ENCODE measurements at places on chromosomes 3 and 15.

DNA sequence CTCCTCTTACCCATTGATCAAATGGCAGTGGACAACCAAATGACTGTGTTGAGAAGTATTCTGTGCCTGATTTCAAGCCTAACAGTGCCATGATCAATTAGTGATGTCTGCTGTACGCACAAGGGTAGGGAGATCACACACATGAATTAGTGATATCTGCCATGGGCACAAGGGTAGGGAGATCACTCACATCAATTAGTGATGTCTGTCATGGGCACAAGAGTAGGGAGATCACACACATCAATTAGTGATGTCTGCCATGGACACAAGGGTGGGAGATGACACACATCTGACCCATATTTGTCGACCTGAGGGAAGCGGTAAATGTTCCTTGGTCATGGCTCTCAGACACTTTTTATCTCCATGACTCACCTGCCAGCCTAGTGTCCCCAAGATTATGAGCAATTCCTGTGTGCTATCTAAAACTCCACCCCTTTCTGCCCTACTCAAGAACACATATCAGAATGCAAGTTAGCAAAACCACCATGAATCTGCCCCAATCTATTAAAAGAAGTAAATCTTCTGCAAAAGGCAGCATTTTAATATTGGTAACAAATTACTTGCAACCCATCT is 165.0 kb downstream of the NTRK3 start:
- DNase-seq = no peak

DNA sequence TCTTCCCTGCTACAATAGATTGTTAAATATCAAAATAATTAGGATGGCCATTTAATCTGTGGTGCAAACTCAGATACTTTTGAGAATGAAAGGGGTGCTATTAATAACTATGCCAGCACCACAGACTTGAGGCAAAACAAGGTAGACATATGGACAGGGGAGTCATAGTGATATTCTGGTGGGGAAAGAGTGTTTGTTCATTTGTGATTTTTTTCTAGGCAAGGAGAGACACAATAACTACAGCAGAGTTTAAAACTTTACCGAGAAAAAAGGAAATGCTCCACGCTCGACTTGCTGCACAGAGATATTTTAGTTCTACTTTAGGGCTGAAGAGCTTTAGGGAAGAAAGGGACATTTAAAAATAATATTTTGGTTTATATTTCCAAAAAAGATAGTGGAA is 611.2 kb upstream of the GRM7 start:
- no peak for DNase-seq

- no peak for DNase-seq
Measured at GRCh38 chr3:33658991-33659848, 58.8 kb downstream of the CLASP2 start.

DNA sequence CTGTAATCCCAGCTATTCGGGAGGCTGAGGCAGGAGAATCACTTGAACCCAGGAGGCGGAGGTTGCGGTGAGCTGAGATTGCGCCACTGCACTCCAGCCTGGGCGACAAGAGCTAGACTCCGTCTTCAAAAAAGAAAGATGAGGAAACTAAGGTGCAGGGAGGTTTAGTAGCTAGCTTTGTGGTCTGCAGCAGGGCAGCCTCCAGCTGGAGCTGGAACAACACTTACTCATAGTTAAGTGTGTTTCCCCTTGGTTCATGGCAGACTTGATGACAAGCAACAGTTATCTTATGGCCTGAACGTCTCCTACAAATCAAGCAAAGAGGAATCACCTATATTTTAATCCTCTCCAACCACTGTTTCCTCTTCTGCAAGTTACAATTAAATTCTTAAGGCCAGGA is 12.6 kb downstream of the KAT2B start:
- no peak for DNase-seq

GRCh38 chr3:43346978-43347749 is 60.8 kb downstream of the SNRK start:
- peak; percentile 16 for DNase-seq

DNA sequence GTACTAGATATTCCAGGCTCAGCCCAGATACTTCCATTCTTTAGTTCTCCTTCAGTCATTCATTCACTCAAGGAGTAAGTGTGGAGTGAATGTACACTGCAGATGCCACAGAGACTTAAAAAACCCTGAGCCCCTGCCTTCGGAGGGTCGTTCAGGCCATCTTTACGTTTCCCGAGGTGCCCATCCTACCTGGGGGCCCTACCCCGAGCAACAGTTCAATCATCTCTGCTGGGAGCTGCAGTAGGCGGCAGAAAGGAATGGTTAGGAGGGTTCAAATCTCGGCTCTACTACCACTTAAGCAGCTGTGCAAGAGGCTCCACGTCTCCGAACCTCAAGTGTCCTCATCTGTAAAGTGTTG is 613 bp downstream of the SEC13 start:
- DNase-seq = no peak

GRCh38 chr3:107061466-107061865 is 315.8 kb upstream of the CCDC54 start:
- no peak for DNase-seq

DNA sequence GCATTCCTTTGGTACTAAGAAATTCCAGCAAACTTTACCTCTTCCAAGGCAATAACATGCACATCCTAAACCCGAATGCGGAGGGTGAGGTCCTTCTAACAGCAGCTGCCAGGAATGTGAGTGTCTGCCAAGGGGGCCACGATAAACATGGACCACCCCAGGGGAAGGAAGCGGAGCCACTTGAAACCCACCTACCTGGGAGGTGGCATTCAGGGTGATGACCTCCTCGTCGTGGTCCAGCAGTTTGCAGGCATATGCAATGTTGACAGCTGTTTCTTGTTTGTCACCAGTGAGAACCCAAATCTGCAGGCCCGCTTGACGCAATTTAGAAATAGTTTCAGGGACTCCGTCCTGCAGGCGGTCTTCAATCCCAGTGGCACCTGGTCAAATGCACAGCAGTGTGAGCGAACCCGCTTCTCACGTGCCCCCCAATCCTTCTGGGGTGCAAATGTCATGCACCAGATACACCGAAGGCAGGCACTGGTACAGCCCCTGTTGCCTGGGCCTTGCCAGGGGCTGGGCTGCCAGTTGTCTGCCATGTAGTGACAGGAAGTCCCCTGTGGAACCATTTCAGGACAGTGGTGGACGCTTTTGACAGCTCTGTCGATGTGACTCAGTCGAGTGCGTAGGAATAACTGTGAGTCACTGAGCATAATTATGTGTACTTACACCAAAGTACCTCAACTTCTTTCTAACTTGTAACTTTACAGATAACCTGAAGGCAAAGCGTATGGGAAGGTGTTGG is 161.2 kb downstream of the ATP10A start:
- DNase-seq = no peak

DNA sequence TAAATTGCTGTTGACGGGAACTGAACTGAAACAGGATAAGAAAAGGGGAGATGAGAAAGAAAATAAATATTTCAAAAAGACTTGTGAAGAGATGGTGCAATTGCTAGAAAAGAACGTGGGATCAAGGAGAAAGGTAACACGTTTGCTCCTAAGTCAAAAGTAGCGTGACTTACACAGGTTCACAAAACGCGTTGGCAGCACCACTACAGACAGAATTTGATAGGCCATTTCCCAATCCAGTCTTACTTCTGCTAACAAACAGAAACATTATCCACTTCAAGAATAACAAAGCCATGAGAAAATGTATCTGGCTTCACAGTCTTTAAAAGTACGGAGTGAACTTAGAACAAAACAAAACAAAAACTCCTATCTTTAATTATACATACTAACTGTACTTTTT is 75.5 kb downstream of the DPH6 start:
- no peak for DNase-seq

DNA sequence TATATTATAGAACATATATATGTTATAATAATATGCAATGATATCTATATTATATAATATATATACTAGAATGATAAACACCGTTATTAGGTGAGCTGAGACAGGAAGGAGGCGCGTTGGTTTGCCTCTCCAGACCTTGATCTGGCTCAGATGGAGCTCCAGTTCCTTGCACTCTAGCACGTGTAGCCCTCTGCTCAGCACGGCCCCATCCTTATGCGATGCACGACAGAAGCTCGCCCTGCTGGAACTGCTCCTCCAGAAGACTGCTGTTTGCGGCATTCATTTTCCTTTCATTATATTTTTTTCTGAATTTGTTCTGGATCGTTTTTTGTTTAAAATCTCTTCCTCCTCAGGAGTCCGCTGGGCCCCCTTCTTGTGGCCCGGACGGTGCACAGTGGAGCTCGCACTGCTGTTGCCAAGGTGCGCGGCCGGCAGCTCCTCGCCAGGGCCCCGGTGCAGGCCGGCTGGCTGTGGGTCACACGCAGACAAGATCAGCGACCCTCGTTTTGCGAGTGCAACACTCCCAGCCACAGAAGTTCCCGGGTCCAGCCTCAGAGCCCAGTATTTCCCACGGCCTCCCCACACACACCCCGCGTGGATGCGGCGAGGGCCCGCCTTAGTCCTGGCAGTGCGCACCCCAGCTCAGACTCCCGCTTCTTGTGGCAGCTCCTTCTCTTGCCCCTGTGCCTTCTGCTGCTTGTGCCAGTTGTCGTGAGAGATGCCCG is 112.2 kb downstream of the CHL1 start:
- DNase-seq = no peak

GRCh38 chr3:151611419-151611818 is 122.3 kb upstream of the AADACL2 start:
- DNase-seq = no peak

DNA sequence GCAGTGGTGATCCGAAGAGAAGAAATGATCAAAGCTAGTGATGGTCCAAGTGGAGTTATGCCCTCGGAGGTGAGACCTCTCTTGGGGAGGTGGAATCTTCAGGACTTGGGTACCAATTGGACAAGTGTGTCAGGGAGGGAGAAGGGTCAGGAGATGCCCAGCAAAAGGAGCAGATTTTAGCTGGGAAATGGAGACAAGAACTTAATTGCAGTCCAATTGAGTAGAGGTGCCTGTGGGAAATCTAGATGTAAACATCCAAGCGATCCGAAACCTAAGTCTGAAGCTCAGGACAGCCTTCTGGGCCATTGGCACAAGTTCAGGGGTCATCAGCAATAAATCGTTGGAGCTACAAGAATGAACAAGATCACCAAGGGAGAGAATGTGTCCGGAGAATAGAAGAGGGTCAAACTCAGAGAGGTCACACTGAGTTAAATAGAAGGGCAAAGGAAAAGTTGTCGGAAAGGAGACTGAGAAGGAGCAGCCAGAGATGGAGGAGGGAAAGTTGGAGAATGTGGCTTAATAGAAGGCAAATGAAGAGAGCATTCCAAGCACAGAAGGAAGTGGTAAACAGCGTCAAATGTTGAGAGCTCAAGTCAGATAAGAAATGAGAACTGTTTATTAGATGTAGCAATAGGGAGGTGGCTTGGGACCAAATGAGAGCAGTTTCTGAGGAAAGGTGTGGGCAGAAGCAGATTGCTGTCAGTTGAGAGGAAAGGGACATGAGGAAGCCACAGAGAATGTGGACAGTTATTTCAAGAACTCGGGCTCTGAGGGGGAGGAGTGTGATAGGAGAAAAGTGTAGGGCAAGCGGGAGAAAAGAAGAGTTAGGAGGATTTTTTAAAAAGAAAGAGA is 64.2 kb upstream of the FNDC3B start:
- DNase-seq = no peak

GRCh38 chr3:72891053-72891855 is 3.4 kb downstream of the GXYLT2 start:
- no peak for DNase-seq

GRCh38 chr15:68384451-68385239 is 47.3 kb downstream of the ITGA11 start:
- no peak for DNase-seq

GRCh38 chr3:50490424-50490823 is 13.0 kb downstream of the CACNA2D2 start:
- DNase-seq = no peak

- no peak for DNase-seq
Measured at GRCh38 chr3:184050217-184050847, 2.5 kb upstream of the HTR3C start.

- no peak for DNase-seq
Measured at GRCh38 chr3:156493887-156494286, 61.0 kb downstream of the SSR3 start.

DNA sequence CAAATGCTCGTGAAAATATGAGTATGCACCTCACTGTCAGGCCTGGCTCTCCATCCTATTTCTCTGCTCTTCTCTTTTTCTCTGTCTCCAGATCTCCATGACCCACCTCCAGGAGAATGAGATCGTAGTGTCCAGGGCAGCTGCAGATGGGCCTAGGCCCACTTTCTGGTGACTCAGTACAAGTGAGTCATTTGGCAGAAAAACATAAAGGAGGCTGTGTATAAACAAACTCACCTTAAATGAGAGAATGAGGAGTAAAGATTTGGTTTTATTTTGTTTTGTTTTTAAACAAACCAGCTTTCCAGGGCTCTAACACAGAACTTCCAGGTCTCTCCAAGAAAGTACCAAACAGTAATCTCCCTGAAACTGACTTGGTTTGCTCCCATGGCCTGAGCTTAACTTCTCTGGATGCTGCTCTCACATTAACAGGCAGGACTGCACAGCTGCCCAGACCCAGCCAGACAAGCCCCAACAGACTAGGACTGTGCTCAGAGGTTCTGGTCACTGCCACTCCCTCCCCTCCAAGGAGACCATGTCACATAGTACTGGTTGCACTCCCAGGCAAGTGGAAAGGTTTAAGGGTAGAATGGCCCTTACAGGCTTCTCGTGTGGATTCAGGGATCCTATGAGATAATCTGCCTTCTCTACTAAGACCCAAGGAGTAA is 1.5 kb upstream of the HEG1 start:
- no peak for DNase-seq

- DNase-seq = no peak
Measured at GRCh38 chr15:71338265-71338664, 223.0 kb downstream of the THSD4 start.

DNA sequence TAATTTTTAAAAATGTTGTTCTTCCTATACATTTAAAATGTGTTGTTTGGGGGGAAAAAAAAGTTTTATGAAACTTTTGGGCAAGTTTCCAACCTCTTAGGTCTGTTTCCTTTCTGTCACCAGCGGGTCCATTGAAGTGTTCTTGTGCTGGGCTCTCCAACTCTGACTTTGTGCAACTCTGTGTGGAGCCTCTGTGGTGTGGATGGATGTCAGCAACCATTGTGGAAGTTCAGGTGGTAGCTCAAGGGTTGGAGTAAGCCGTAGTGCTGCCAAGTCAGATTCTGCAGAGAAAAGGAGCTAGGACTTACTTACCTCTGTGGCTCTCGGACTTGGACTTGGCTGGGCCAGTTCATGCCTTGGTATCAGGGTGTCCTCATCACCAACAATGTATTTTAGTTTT is 22.4 kb downstream of the ARID3B start:
- no peak for DNase-seq

DNA sequence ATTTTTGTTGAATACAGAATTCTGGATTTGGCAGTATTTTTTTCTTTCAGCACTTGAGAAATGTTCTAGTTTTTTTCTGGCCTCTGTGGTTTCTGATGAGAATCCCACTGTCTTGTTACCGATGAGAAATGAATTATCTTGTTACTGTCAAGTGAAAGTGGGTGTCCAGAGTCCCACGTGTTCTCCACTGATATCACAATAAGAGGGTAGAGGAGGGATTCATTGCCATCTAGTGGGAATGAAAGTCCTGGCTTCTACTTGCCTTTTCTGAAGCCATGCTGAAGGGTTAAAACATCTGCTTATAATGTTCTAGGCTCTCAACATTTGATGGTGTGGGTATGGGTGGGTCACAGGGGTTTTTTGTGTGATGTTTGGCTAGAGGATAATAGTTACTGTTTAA is 66.1 kb downstream of the SEC22A start:
- no peak for DNase-seq
